Esophagus muscularis mucosa (tissue), 4 donors: ENCODE measurements at places on chromosomes 1 and 21. TPM values are rescaled to one million over a fixed set of nuclear protein-coding genes. Genes with fewer than 3 reads are reported as not detected.
A peak's percentile ranks its signal among the peaks of the same experiment; 100 is the strongest.

The KANK4 gene
- total RNA-seq, result 0.83 TPM

The CYP4B1 gene
- 150 TPM for total RNA-seq

The CFAP107 gene
- total RNA-seq, result not detected

The OLFM3 gene
- 0.42 TPM for total RNA-seq

The MROH9 gene
- not detected for total RNA-seq

The S100A9 gene
- 144 TPM for total RNA-seq

The TCHH gene
- total RNA-seq, result under 0.01 TPM

The LELP1 gene
- total RNA-seq, result not detected

GRCh38 chr1:25774206-25774803 is 25.7 kb upstream of the SELENON start:
- H3K4me1 ChIP-seq, result peaks cover 21% of the 10 kb centered on the region
- H3K27me3 ChIP-seq, result no peaks in the 10 kb centered on the region
- no peak overlapping the region for H3K27ac ChIP-seq

- no peak overlapping the region for H3K4me3 ChIP-seq
- no peaks in the 10 kb centered on the region for H3K4me1 ChIP-seq
- H3K27me3 ChIP-seq, result no peaks in the 10 kb centered on the region
Measured at GRCh38 chr21:18622383-18622782, 218.8 kb upstream of the TMPRSS15 start.

DNA sequence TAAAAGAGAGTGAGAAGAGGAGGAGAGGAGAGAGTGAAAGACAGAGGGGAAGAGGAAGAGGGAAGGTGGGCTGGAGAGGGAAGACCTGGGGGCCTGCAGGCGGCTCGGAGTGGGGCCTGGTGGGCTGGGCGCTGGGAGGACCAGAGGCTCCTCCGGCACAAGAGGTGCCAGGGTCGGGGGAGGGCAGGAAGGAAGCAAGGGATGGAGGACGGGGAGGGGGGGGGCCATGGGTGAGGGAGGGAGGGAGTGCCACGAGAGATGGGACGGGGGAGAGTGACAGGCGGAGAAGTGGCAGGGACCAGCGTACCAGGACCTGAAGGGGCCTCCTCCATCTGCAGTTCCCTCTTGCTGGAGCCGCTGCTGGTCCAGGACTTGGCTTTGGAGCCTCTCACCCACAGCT is 87.7 kb downstream of the CASZ1 start:
- no peak overlapping the region for H3K27ac ChIP-seq
- DNase-seq, result no peak
- no peak overlapping the region for H3K4me3 ChIP-seq
- peaks cover 20% of the 10 kb centered on the region for H3K4me1 ChIP-seq
- no peaks in the 10 kb centered on the region for H3K27me3 ChIP-seq
- no peaks in the 10 kb centered on the region for H3K36me3 ChIP-seq

GRCh38 chr21:29359718-29360117 is 61.0 kb downstream of the BACH1 start:
- no peak for DNase-seq
- no peaks in the 10 kb centered on the region for H3K4me1 ChIP-seq
- no peak overlapping the region for H3K4me3 ChIP-seq
- H3K36me3 ChIP-seq, result peaks cover 14% of the 10 kb centered on the region

- H3K4me3 ChIP-seq, result no peak overlapping the region
- H3K27me3 ChIP-seq, result no peaks in the 10 kb centered on the region
- DNase-seq, result no peak
- H3K4me1 ChIP-seq, result peaks cover 97% of the 10 kb centered on the region
Measured at GRCh38 chr1:8382051-8382505, 64.2 kb downstream of the SLC45A1 start.

DNA sequence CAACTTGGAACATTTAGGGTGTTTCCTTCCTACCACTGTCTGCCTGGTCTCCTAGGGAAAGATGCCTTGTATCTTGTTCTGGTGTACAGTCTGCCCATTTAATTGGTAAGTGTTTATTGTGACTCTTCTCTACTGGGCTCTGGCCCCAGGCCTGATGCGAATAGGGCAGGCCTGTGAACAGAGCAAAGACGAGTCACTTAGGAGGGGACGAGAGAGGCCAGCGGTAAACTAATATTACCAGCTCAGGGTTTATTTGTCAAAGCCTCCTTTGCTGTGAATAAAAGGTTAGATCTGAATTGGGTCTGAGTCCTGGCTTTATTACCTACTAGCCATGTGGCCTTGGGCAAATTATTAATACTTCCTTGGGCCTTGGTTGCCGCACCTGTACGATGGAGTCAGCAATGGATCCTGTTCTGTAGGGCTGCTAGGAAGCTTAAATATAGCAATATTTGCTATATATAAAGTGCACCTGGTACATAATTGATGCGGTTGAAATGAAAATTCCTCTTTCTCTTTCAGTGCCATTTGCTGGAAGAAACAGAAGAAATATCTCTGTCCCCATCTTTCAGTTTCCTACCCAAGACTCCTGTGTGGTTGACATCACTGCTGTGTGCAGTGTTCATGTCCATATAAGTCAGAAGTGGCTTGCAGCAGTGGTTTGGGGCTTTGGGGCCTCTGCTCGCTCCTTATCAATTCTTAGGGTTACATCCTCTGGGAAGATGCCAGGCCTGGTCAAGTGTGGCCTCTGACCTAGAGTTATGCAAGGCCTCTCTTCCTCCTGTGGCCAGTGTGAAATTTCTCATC is 32.4 kb downstream of the MAPKAPK2 start:
- no peak for DNase-seq
- peaks cover 88% of the 10 kb centered on the region for H3K4me1 ChIP-seq

DNA sequence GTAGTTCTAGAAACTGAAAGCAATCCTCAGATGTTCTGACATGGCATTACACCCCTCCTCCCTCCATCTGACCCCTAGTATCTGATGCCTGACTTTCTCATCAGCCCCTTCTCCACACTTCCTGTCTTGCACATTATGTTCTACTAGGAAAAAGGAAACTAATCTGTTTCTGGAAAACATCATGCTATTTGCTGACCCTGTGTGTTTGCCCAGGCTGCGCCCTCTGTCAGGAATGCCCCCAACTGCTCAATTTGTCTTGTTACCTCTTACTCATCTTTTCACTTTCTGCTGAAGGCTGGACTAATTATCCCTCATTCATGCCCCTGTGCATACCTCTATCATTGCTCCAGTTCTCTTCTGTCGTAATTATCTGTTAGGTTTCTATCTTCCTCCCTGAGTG is 37.5 kb upstream of the DAB1 start:
- H3K27ac ChIP-seq, result no peak overlapping the region
- H3K4me1 ChIP-seq, result no peaks in the 10 kb centered on the region
- no peaks in the 10 kb centered on the region for H3K36me3 ChIP-seq
- no peak overlapping the region for H3K4me3 ChIP-seq
- DNase-seq, result no peak

DNA sequence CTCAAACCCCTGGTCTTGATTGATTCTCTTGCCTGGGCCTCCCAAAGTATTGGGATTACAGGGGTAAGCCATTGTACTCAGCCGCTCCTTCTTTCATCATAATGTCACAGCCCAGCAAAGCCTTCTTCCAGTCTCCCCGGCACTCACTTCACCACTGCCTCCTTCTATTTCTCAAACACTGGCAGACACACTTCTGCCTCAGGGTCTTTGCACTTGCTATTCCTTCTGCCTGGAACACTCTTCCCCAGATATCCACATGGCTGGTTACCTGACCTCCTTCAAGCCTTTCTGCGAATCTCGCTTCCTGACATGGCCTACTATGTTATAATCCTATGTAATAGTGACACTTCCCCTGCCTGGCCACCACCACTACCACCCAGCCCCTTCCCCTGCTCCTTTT is 7.2 kb upstream of the SLC9A1 start:
- H3K36me3 ChIP-seq, result no peaks in the 10 kb centered on the region
- no peaks in the 10 kb centered on the region for H3K4me1 ChIP-seq
- no peak overlapping the region for H3K4me3 ChIP-seq
- no peaks in the 10 kb centered on the region for H3K27me3 ChIP-seq
- no peak overlapping the region for H3K27ac ChIP-seq
- DNase-seq, result no peak

- DNase-seq, result no peak
- H3K4me3 ChIP-seq, result no peak overlapping the region
- no peak overlapping the region for H3K27ac ChIP-seq
- H3K36me3 ChIP-seq, result no peaks in the 10 kb centered on the region
Measured at GRCh38 chr21:44751799-44752636, 40.6 kb upstream of the TSPEAR start.

- H3K4me1 ChIP-seq, result peaks cover 8% of the 10 kb centered on the region
- H3K27ac ChIP-seq, result no peak overlapping the region
- no peaks in the 10 kb centered on the region for H3K36me3 ChIP-seq
Measured at GRCh38 chr1:85166351-85166750, 34.5 kb downstream of the SYDE2 start.

DNA sequence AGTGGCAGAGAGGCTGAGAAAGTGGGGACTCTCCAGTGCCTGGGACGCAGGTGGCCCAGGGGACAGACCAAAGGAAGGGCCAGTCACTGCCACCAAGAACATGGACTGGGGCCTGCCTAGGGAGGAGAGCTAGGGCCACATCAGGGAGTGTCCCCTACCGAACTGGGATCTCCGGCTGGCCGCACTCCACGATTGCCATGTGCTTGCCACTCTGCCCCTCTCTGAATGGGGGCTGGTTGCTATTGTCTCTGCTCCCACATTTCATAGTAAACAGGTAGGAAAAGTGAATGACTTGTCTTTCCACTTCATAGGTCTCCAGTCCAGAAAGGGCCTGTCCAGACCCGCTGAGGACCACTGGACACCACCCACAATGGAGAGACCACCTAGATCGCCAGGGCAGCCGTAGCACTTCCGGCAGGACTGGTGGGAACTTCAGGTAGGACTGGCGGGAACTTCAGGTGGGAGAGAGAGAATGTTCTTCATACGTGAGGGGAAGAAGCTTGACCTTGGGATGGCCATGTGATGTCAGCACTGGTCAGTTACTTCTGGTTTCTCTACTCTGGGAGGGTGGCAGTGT is 55.2 kb upstream of the PDE9A start:
- no peak overlapping the region for H3K27ac ChIP-seq
- no peaks in the 10 kb centered on the region for H3K27me3 ChIP-seq
- DNase-seq, result no peak
- H3K36me3 ChIP-seq, result no peaks in the 10 kb centered on the region
- H3K4me1 ChIP-seq, result peaks cover 16% of the 10 kb centered on the region

DNA sequence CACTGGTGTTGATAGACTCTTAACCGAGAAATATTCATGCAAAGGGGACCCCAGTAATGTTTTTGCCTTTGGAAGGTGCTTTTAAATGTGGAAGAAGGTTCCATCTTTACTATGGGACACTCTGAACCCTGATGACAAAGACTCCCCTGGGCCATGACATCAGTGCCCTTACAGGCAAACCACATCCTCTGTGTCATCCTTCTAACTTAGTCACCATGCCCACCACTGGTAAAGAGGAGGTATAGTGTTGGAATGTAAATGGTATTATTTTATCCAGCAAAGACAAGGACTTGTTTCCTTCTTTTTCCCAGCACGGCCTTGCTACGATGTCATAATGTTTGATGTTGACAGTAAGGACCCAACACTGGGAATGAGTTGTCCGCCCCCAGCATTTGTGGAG is 12.6 kb downstream of the METTL13 start:
- no peak for DNase-seq
- peaks cover 86% of the 10 kb centered on the region for H3K36me3 ChIP-seq
- no peak overlapping the region for H3K27ac ChIP-seq
- H3K27me3 ChIP-seq, result no peaks in the 10 kb centered on the region
- no peak overlapping the region for H3K4me3 ChIP-seq

GRCh38 chr1:30523055-30524020 is 200.0 kb downstream of the MATN1 start:
- H3K4me3 ChIP-seq, result no peak overlapping the region
- H3K27ac ChIP-seq, result no peak overlapping the region
- no peaks in the 10 kb centered on the region for H3K36me3 ChIP-seq
- H3K27me3 ChIP-seq, result no peaks in the 10 kb centered on the region

- no peak for DNase-seq
- peaks cover 17% of the 10 kb centered on the region for H3K36me3 ChIP-seq
- H3K27me3 ChIP-seq, result no peaks in the 10 kb centered on the region
- no peaks in the 10 kb centered on the region for H3K4me1 ChIP-seq
- no peak overlapping the region for H3K4me3 ChIP-seq
- no peak overlapping the region for H3K27ac ChIP-seq
Measured at GRCh38 chr1:115706587-115707425, 61.7 kb downstream of the CASQ2 start.

DNA sequence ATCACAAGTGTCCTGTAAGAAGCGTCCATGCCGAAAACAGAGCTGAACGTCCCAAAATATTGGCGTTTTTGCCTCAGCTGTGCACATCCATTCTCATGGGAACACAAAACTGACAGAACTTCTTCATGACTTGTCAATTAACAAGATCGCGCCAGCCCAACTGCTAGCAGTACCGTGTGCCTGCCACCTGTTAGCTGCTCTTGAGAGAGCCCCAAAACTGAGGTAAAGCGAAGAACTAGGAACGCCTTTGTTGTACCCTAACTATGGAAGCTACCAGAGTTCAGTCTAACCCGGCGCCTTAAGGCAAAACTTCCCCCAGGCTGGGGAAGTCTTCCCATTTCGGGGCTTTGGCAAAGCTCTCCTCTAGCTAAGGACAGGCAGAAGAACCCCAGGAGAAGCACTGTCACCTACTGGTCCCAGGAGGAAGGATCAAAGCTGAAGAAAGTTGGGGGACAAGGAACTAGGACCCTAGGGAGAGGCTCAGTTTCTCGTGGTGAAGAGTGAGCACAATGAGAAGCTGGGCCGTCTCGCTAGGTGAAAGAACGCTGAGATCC is 719 bp downstream of the EYA3 start:
- H3K36me3 ChIP-seq, result no peaks in the 10 kb centered on the region
- peak overlapping the region; percentile 90 for H3K4me3 ChIP-seq
- no peaks in the 10 kb centered on the region for H3K27me3 ChIP-seq
- no peak for DNase-seq

- no peak overlapping the region for H3K4me3 ChIP-seq
- H3K4me1 ChIP-seq, result peaks cover 13% of the 10 kb centered on the region
- no peaks in the 10 kb centered on the region for H3K27me3 ChIP-seq
- H3K27ac ChIP-seq, result no peak overlapping the region
- no peak for DNase-seq
Measured at GRCh38 chr1:93905051-93905450, 4.2 kb downstream of the GCLM start.

DNA sequence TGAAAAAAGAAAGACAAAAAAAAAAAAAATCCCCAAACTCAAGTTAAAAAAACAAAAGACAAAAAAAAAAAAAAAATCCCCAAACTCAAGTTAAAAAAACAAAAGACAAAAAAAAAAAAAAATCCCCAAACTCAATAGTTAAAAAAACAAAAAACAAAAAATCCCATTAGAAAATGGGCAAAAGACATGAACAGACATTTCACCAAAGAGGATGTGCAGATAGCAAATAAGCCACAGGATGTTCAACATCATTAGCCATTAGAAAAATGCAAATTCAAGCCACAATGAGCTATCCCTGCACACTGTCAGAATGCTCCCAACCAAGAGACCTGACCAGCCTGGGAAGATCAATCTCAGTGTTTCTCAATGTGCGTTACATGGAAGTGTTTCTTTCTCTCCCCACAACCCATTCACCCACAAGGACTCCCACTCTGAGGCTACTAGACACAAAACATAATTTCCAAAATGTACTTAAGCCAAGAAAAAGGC is 33.9 kb downstream of the MRAP start:
- H3K27ac ChIP-seq, result no peak overlapping the region
- H3K27me3 ChIP-seq, result no peaks in the 10 kb centered on the region
- H3K4me1 ChIP-seq, result peaks cover 31% of the 10 kb centered on the region
- H3K36me3 ChIP-seq, result peaks cover 63% of the 10 kb centered on the region
- DNase-seq, result no peak
- H3K4me3 ChIP-seq, result no peak overlapping the region
